ENCODE measurements at places on chromosomes 3 and 15.

DNA sequence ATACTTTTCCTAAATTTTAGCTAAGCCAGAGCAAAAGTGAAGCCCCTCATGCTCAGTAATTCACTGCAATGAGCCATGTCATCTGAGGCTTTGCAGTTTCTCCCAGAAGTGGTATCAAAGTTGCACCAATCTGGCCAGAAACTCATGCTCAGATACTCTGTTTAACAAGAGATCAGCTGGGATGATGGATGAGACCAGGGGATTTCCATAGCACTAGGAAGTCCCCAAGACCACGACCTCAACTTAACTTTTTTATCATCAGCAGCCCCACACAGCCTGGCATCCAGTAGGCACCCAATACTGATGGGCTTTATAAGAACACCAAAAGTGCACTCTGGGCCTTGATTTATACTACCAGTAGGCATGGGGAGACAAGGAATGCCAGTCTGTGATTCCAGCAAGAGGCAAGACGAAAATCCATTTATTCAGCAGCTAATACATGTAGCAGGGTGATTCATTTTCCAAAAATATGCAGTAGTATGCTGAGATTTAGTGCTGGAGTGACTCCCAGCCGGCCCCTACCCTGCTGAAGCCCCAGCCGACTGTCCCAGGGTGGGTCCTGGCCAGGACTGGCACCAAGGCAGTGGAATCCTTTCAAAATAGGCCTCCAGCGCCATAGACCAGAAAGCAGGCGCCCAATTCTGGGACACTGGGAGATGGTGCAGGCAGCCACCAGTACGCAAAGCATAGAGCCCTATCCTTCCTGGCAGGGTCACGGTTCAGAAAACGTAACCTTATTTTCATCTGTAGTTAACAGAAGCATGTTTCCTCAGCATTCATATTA is 612 bp upstream of the LDHAL6B start:
- no peak for DNase-seq

DNA sequence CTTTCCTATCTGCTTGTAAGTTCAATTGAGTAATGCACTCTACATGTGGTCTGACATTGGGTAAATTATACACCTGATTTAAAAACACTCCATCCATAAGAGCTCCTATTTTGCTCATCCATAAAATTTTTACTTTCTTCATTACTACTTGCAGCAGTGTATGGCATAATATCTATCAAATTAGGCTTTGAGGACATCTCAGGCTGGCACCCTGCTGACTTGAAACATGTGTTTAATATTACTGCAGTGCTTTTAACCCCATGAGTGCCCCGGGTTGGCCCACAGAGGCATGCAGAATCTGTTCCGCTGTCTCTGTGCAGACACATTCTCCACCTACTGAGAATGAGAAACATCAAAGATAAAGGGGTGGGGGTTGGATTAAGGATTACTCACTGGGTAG is 249.9 kb upstream of the DNAJC19 start:
- DNase-seq: no peak

DNA sequence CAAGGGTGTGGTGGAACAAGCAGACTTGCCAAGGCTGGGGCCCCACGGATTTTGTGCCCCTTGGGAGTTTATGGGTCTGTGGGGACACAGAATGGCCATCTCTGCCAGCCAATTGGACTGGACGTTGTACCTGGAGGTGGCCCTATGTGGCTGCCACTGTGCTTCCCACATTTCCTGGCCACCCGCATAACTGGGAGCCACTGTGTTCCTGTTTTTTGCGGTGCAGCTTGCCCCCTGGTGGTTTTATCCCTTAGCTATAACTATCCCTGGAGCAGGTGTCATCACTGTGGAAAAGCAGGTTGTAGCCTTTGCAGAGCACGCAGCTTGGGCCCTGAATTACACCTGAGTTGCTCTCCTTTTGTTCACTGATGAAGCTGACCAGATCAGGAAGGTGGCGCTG is 306.3 kb downstream of the ZPLD1 start:
- DNase-seq: no peak

- peak; percentile 94 for DNase-seq
These were observed 348.0 kb upstream of the DPPA4 start for GRCh38 chr3:109685084-109686079.

- DNase-seq: no peak
These were observed 64.7 kb upstream of the ARL6 start for GRCh38 chr3:97699889-97700288.

DNA sequence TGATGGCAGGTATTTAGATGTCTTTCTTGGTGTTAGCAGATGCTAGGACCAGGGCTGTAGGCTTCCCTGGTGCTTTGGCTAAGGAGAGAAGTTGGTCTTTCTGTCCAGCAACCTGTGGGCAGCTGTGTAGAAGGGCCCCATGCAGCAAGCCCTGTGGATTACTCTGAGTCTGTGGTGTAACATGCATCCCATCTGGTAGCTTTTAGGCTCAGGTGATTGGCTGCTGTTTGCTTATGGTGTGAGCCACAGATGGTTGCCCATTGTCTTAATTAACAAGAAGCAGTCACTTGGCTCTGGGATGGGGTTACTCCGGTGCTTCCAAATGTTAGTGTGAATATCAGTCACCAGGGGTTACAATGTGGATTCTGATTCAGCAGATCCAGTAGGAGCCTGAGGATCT is 368.6 kb upstream of the C2CD4B start:
- no peak for DNase-seq

DNA sequence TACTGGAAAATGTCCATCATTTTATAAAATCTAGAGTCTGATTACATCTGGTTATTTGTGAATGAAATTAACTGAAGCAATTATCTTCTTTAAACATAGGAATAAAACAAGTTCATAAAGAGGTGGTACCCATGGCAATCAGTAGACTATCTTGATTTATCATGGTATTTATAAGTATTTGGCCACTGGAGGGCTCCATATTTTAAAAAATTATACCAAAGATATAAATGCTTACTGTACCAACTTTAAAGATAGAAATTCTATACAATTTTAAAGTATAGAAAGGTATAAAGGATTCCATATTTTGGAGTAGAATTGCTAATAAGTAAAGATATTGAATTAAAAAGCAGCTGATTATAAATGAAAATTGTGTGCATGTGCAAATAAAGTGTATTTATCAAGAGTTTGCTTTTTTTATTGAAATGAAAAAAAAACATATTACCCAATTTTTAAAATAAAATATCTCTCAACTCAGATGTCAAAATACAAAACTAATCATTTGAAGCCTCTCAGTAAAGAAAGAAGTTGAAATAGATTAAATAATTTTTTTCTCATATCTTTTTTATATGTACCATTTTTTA is 105.3 kb downstream of the BBX start:
- no peak for DNase-seq

GRCh38 chr3:65584002-65584401 is 454.7 kb downstream of the MAGI1 start:
- no peak for DNase-seq

- no peak for DNase-seq
These were observed 148.0 kb upstream of the OSTN start for GRCh38 chr3:191051037-191051436.

DNA sequence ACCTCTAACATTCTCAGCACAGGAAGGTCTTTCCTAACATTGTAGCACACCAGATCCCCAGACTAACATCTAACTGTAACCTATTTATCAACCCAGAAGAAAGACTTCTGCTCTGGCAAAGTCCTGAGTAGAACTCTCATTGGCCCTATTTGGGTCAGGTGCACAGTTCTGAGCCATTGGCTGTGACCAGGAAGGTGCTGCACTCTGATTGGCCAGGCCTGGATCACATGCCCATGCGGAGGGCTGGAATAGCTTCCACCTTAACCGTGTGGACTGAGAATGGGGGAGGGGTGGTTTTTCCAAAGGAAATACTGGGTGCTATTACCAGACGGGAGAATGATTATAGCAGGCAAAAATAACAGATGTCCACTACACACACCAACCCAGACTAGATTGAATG is 11.5 kb downstream of the FEZF2 start:
- DNase-seq: no peak

DNA sequence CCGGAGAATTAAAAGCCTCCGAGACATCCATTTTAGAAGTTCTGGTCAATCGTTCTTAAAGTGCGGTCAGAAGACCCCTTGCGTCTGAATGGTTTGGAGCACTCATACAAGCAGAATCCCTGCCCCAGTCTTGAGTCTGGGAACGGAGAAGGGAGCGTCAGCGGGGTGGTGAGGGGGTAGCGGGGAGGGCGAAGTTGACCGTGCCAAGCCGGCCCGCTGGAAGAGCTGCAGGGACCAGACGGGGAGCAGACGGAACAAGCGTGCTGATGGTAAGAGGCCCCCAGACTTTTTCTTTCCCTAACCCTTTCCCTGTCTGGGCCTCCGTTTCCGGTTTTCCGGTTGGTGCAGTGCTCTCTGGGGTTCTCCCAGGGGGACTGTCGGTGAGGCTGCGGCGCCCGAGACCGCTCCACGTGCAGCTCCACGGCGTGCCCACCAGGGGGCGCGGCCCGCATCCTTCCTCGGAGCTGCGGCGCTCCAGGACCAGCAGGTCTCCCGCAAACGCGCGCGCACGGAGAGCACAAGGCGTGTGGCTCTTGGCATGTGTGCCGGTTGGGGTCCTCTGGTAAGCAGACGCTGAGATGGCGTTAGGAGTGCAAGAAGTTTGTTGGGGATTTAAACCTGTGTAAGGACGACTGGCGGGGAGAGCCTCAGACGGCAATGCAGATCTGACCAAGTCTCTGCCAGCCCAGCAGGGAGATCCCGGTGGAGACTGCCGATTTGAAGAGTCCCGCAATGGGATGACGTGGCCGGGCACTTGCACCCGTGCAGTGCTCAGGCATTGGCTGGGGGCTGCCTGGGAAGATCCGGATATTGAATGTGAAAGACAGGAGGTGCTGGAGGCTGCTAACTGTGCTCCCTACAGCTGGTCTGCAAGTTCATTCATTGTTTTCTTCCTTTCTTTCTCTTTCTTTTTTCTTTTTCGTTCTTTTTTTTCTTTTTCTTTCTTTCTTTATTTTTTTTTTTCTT is 19.2 kb upstream of the CORO2B start:
- DNase-seq: peak; percentile 87

DNA sequence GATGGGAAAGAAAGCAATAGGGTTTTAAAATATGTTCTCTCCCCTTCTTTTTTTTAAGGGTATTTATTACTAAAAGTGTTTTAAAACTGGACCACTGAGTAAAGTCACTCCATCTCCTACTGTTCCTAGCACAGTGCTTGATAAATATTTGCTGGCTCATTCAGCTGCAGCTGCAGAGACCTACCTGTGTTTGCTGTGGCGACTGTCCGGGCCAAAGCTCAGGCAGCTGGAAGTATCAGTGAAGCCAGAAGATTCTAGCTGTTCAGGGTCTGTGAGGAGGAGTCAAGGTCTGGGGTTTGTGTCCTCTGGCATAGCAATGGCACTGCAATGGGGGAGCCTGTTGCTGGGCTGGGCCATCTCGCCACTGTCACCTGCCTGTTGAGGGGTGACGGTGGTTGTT is 109.9 kb downstream of the RPLP1 start:
- DNase-seq: no peak

DNA sequence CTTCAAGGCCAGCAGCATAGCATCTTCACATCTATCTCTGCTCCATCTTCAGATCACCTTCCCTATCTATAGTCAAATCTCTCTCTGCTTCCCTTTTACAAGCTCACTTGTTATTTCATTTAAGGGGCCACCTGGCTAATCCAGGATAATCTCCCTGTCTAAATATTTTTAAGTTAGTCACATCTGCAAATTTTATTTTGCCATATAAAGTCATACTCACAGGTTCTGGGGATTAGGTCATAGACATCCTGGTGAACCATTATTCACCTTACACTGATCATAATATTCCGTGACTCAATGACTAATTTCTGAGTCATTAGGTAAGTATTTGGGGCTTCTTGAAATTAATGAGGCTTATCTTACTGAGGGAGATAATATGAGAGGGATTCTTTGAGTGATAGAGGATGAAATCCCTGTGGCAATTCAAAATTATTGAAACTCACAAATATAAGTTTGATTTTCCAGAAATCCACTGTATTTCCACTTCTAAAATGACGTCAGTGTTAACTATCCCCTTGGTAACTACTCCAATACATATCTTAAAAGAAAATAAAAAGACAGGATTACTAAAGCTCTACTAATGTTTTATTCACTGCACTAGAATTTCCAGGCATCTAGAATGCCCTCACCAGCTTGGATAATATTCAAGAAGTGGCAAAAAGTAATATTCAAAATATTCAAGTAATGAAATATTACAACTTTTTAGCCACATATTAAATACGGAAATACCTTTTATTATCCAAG is 93.7 kb upstream of the RBMS3 start:
- DNase-seq: no peak

DNA sequence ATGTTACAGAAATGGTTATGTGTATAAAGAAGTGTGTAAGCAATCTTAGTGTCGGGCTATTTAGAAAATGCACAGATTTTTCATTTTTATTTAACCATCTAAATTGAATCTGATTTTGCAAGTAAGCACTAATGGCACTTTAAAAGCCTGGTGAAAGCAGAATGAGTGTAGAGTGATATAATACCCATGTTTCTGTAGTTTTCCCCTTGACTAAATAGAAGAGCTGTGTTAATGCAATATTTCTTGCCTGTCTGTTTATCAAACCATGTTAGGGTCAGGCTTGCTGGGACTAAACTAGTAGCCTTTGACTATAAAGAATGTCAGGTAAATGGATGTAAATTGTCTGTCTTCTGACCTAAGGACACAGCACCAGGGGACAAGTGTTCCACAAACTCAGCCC is 714.0 kb downstream of the CADM2 start:
- DNase-seq: no peak

DNA sequence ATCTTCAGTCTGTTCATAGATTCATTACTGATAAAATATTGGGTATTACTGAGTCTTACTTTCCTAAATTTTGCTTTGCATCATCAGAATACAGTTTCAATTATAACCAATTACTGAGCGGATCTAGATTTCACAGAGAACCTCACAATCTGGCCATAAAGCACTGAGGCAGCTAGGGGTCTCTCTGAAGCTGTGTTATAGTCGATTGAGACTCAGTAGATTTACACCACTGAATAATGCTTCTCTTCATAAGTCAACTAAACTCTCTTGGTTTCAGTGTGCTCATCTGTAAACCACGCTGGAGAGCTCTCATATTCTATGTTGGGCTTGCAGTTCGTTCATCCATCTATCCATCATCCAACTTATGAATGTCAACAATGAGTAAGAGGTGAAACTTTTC is 180.6 kb downstream of the GREM1 start:
- no peak for DNase-seq

DNA sequence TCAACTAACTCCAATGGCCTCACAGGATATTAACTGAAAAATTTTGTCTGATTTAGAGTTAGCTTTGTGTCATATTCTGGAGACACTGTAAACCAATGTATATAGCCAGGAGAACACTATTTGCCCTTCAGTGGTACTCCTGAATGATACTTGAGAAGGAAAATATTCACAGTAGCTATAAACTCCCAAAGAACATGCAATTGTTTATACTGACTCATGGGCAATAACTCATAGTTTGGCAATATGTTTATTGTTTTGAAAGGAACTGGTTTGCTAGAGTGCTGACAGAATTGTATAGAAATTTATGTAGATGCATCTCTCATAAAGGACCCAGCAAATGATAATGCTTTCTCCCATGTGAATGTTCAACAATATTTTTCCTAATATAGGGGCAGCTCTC is 537.6 kb downstream of the PLOD2 start:
- DNase-seq: no peak

DNA sequence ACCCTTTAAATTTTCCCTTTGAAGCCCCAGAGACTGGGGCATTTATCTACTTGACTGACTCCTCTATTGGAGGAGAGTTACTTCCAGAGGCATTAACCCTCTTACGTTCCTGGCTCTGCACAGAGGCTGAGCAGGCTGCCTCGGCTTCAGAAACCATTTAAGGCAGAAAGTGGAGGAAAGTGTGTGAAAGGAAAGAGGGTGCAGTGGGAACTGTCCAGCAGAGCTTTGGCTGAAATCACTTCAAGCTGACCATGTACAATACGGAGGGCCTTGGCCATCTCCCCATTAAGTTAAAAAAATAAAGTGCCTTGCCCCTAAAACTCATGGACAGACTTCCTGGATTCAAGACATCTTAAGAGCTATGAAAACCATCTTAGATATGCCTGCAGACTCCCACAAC is 238.7 kb downstream of the SV2B start:
- no peak for DNase-seq
